Amniotic stem cell (primary cell): ENCODE measurements at places on chromosomes 6 and 20.

GRCh38 chr20:48930035-48930434 lies 8.5 kb downstream of the ARFGEF2 start:
- no peak for DNase-seq

- DNase-seq: no peak
Measured at GRCh38 chr6:45260696-45261095, 67.4 kb upstream of the RUNX2 start.

DNA sequence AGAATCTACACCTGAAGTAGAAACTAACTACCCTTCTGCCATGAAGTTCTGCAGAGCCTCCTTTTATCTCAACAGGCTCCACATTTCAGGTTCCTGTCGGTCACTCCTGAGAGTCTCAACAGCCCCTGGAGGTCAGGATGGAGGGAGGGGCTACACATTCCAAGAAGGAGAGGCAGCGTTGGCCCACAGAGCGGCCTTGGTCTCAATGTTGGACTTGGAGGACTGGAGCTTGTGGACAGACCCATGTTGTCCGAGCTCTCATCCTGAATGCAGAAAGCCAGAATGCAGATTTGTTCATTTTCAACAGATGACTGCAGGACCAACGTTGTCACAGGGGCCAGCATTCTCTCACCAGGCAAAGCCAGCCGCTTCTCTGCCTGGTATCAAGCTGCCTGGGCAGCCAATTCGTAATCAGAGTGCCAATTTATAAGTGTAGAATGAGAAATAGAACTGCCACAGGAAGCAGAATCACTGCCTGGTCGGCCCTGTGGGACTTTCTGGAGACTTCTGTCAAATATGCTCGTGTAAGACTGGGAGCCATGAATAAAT lies 212.5 kb upstream of the SNX9 start:
- DNase-seq: no peak

DNA sequence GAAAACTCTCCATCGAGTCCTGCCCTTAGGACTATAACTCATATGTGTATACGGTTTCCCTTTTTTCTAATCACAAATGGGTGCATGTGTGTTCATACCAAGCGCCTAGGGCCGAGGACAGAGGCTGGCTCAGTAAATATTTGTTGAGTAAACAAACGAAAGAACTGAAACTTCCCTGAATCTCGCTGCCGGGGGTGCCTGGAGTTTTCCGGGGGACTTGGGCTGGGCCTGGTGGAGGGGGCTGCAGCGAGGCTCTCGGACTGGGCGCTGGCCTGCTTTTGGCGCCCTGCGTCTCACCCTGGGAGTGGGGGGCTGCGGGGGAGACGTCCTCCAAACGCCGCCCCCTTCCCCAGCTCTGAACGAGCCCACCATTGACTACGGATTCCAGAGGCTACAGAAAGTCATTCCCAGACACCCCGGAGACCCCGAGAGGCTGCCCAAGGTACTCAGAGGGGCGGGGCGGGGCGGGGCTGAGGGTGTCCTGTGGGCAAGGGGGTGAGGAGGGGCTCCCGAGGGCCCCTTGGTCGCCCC lies 49.0 kb downstream of the CPXM1 start:
- no peak for DNase-seq

GRCh38 chr20:33172781-33173180 lies 4.8 kb downstream of the BPIFA2 start:
- DNase-seq: no peak

- no peak for DNase-seq
Measured at GRCh38 chr6:29477923-29478450, 9.8 kb downstream of the MAS1L start.

DNA sequence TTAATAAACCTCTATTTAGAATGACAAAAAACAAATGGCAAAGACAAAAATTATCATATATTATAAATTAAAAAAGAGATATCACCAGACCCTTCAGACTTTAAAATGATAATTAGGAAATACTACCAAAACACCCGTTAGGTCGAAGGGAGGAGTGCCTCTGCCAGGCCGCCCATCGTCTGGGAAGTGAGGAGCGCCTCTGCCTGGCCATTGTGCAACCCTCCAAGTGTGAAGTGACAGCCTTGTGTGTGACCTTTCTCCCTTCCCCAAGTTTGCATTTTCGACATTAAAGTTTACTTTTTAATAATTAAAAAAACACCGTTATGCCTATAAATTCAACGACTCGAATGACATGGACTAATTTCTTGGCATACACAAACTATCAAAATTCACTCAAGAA lies 64.5 kb upstream of the TASP1 start:
- DNase-seq: no peak

GRCh38 chr6:52505726-52506409 lies 71.0 kb downstream of the TRAM2 start:
- no peak for DNase-seq

DNA sequence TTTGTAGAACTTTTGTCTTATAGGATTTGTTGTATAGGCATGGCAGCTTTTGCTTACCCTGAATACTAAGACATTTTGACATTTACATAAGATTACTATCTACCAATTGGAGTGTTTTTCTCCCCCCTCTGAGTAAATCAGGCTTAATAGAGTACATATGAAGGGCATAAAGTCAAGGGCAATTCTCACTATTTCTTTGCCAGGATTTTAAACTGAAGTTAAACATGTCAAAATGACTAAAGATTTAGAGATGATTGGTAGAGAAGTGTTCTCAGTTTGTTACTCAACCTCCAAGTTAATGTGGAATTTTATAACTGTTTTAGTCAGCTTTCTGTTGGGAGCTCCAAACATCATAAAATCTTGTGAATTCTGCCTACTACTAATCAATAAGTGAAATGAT lies 157.8 kb downstream of the CDKAL1 start:
- DNase-seq: no peak

DNA sequence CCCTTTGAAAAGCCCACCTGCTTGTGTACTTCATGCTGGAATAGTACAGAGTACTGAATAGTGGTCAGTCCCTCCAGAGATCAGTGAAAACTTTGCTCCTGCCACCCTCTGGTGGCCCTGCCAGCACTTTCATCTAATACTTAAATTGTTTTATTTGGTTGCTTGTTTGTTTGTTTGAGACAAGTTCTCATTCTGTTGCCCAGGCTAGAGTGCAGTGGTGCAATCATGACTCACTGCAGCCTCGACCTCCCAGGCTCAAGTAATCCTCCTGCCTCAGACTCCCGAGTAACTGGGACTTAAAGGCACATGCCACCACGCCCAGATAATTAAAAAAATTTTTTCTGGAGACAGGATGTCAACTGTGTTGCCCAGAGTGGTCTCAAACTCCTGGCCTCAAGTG lies 9.1 kb downstream of the FAM83D start:
- no peak for DNase-seq

DNA sequence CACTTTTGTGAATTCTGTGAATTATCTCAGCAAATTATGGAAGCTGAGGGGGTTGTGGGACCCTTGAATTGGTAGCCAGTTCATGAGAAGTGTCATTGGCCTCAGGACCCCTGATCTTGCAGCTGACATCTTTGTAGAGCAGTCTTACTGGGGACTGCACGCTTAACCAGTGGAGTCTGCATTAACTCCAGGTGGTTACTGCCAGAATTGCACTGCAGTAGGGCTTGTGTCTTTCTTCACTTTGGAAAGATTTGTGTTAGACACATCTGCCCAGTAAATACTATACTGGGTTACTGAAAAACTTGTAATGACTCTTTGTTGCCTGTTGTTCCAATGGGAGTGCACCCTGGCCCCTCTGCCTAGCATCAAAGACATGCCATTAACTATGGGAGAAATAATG lies 21.2 kb upstream of the CDKN1A start:
- no peak for DNase-seq

DNA sequence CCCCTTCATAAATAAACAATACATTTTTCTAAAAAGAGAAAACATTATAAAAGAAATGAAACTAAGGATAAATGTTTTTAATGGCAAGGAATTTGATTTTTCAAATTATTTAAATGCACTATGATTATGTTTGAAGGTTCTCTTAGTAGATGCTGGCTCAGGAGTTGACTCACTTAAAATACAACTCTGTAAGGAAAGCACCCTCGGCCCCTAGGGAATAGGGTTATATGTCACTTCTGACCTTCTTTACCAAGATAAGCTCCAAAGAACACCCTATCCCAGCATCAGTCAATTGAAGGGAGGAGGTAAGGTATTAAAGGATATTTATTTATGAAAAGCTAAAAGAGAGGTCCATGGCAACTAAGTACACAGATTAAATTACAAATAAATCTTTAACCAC lies 6.8 kb downstream of the SNAP91 start:
- DNase-seq: no peak

GRCh38 chr6:42260972-42261371 lies 43.3 kb upstream of the MRPS10 start:
- no peak for DNase-seq

DNA sequence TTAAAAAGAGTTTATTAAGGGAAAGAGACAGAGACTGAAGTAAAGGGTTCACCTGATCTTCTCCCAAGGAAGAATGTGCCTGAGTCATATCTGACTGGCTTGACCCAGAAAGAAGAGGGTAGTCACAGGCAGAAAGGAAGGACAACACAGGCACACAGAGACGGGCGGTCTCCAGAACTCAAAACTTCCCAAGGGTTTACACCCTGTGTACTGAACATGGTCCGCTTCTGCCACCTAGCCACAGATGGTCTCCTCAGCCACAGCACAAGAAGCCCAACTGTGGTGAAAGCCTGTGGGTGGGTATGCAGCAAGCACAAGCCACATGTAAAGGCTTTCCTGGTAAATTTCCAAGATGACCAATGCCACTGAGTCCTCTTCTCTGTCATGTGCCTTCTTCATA lies 17.2 kb downstream of the UNC5CL start:
- peak; percentile 13 for DNase-seq

- DNase-seq: peak; percentile 67
Measured at GRCh38 chr6:73521351-73521985, 636 bp upstream of the EEF1A1 start.

- peak; percentile 96 for DNase-seq
Measured at GRCh38 chr6:131950767-131951575, at the start of gene CCN2. CCN2 (minus strand) TSS chr6:131951372; CDS start chr6:131951172, 200 bp downstream.

DNA sequence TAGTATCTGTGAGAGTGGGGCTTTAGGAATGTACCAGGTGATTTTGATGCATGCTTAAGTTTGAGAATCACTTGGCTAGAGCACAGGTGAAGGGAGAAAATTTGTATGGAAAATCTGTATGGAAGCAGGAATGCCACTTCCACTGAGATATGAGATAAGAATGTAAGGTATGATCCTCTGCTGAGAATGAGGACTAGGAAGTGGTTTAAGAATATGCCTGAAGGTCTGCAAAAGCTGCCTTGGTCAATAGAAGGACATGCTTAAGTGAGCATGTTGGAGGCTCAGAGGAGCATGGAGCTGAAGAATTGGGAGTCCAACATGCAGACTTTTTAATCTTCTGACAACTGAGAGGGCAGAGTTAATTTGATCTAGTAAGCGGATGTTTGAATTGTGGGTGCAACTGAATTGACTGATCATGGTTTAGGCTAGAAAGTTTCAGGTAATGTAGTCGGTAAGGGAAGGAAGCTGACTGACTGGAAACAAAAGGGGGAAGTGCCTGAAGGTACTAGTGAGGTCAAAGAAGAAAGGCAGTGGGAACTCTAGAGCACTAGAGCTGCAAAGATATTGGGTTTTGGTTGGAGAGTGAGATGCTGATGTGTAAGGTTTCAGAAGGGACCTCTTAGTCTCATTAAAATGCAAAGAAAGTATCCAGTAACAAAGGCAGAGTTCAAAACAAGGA lies 28.6 kb upstream of the NOTCH4 start:
- DNase-seq: no peak

- peak; percentile 12 for DNase-seq
Measured at GRCh38 chr6:20188630-20189075, 23.6 kb downstream of the MBOAT1 start.

DNA sequence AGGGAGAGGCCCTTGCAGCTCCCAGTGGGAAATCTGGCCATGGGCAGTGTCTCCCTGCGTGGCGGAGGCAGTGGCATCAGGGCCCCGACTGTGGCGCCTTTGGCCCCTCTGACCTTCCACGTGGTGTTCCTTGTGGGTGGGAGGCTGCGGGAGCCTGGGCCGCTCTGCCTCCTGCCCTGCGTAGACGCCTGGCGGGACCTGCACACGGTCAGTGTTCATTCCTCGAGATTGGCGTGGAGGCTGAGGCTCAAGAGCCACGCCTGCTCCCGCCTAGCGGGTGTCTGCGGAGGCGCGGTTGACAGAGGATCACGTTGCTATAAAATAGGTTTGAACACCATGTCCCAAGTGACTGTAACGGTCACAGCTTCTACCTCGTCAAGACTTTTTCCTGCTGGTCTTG lies 14.0 kb downstream of the COL9A3 start:
- no peak for DNase-seq

GRCh38 chr6:95294043-95294442 lies 283.3 kb upstream of the MANEA start:
- no peak for DNase-seq

- no peak for DNase-seq
Measured at GRCh38 chr6:138991206-138991605, 3.2 kb upstream of the REPS1 start.

DNA sequence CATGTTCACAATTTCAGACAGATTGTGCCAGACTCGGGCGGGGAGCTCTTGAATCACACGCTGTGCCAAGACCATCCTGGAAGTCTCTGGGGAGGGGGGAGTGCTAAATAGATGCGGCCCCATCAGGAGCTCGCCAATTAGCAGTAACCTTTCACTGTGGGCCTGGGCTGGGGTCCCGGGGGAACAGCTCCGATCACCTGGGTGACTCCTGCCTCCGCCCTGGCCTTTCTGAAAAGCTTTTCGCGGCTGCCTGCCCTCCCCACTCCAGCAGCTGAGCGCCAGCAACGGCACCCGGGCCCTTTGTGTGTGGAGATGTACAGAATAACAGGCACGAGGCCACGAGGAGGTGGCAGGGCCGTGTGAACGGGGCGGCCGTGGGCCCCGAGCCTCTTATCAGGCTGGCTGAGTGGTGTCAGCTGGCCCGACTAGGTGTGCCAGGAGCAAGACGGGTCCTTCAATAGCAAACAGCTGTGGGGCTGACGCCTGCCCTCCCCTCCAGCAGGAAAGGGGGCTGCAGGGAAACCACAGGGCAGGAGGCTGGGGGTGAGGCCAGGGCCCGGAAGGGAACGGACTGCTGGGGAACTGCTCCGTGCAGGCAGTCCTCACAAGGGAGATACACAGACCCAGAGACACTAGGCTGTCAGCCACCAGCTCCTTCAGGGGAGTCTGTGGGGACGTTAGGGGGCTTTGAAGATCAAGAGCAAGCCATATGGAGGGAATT lies 56.8 kb downstream of the NOL4L start:
- DNase-seq: no peak

- no peak for DNase-seq
Measured at GRCh38 chr6:111612379-111612778, 6.7 kb upstream of the TRAF3IP2 start.

DNA sequence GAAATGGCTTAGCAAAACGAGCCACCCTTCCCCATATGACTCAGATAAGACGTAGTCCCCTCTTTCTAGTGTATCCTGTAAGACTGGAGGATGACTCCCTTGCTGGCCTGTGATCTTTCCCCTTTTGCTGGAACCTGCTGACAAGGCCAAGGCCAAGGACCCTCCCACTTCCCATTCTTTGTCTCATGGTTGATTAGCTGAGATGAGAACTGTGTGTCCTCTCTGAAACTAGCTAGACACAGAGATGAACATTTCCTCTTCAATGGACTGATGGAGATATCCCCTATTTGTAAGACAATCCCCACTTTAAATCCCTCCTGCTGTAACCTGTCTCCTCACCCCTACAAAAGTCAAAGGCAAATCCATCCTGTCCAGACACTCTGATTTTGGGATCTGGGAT lies 33.4 kb upstream of the SCRT2 start:
- DNase-seq: no peak
